NCI-H774 (cell line): ENCODE measurements at places on chromosomes 12 and 14.
A peak's percentile ranks its signal among the peaks of the same experiment; 100 is the strongest.

GRCh38 chr12:114448618-114448933, 42.6 kb upstream of the TBX5 start:
- no peak for DNase-seq

DNA sequence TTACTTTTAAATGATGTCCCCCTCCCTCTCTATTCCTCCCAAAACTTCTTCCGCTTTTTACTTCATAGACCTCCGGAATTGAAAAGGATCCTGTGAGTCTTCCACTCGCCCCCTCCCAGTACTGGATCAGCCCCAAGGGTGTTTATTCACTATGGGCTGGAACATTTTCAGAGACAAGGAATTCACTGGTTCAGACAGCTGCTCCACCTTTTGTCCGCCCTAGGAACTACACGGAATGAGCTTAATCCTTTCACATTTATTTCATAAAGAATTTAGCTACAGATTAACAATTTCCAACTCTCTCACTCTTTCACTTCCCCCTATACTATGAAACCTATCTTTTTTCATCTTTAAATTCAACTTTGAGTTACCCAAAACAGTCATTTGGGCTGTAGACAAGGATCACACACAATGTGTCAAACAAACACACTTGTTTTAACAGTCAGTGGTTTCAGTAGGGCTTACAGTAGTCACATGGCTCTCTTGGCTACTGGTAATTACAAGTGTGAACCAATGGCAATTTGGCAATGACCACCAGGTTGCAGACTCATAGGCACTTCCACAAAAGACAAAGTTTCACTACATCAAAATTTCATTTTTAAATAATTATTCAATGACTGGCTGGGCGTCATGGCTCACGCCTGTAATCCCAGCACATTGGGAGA, 20.6 kb downstream of the CNIH1 start:
- no peak for DNase-seq

- DNase-seq = no peak
These were observed 87.6 kb upstream of the HIF1A start for GRCh38 chr14:61607570-61608244.

GRCh38 chr12:76284816-76285750, 63.1 kb downstream of the BBS10 start:
- no peak for DNase-seq

DNA sequence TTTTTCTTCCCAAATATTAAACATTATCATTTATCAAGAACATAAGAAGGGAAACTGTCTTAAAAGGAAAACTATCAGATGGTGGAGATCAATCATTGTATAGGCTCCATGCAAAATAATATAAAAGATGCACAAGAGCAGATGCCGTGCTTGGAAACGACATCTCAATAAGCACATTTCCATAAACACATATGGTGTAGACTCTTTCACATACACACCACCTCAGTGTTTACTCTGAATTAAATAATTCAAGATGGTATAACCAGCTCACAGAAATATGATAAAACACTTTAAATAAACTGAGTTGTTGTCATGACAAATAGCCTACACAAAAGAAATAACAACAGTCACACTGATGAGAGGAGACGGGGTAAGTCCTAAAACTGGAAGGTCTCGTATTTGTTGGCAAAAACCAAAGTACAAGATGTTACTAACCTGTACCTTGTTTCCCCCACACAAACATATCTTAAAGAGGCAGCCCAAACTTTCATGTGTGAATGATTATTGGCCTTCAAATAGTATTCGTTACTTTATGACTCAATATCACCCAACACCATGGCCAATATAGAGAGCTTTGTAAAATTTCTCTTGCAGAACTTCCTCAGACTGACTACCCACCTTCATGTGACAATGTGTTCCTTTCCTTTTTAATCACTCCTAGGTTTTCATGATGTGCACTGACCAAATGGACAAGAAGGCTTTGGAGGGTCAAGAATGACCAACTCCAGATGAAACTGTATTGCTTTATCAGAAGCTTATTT, 48.6 kb upstream of the TMPO start:
- DNase-seq = no peak

DNA sequence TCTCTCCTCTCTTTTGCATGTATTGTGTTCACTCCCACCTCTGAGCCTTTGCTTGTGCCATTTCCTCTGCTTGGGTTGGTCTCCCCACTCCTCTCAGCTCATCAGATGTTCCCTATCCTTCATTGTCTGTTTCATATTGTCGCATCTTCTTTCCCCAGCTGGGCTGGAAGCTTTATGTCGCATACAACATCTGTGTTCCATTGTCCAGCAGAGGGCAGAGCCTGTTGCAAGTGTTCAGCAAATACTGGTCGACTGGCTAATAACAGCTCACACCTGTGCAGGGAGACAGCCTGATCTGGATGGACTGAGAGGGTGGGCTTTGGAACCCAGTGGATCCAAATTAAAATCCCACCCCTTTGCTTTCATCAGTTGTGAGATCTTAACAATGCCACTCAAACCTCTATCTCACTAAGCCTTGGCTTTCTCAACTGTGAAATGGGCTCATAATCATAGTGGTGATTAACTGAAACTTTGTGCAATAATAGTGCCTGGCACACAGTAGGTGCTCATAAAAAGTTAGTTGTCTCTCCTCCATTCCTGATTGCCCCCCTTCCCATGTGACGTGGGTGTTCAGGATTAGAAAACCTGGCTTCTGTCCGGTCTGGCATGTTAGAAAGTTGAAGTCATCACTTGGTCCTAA, 75.8 kb downstream of the RIN3 start:
- no peak for DNase-seq

DNA sequence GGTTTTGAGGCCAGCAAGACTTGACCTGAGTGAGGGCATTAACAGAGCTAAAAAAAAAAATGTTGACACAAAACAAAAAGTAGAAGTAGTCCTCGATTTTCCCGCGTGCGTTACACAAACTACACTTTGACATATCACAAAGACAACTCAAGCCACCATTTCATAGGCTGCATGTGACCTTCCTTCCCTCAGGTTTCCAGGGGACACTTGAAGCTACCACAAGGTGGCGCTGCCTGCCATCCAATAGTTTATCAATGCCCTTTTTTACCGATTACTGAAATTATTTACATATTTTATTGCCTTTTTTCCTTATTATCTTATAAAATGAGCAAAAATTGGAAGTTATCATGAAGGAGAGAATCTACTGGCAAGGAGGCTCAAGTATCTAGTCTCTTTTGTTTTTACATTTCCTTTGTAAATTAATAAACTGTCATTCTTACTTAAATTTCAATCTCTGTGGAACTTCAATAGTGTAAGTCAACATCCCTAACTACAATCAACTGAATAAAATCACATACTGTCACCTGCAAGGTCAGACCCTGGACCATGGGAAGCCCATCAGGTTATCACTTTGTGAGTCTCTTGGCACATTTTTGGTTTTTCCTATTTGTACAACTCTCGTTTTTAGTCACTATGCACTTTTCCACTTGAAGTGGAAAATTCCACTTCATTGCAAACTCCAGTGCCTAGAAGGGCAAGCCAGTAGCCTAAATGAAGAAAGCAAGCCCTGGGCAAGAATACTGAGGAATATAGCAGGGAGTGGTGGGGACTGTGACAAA, 84.6 kb upstream of the CPSF6 start:
- DNase-seq = peak; percentile 57

- no peak for DNase-seq
These were observed 171.4 kb downstream of the KIF26A start for GRCh38 chr14:104309657-104310369.

DNA sequence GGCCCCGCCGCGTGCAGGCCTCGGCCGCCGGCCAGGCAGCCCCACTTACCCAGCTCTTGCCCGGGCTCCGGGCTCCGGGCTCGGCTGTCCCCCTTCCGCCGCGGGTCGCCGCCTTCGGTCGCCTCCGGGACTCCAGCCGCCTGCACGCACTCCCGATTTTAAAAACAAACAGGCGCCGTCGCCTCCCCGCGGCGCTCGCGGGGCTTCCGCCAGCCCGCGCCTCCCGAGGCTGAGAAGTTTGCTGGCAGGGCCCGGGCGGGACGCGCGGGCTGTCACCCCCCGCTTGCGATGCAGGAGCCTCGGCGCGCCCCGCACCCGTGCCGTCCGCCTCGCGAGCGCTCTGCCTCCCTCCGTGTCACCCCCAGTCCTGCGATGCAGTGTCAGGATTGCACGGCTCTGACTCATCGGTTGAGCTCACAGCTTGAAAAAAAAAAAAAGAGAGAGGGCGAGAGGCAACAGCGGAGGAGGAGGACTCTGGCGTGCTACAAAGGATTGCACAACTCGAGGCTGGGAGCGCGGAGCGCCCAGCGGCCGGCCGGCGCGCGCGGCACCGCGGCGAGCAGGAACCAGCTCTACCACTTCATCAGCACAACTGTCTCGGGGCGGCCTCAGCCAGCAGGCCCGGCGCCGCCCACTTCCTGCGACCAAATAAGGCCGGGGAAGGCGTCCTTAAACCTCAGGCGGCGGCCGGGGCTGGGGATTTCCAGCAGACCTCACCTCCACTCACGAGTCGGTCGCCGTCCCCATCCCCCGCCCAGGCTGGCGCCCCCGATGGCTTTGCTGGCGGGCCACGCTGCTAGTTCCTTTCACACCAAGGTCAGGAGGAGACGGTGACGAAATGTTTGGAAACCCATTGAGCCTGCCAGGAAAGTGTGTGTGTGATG, 45.8 kb upstream of the PNMA1 start:
- DNase-seq = peak; percentile 84

GRCh38 chr12:126792411-126792810, 1474.6 kb upstream of the TMEM132C start:
- no peak for DNase-seq

GRCh38 chr12:43079476-43079875, 472.5 kb downstream of the ADAMTS20 start:
- no peak for DNase-seq

DNA sequence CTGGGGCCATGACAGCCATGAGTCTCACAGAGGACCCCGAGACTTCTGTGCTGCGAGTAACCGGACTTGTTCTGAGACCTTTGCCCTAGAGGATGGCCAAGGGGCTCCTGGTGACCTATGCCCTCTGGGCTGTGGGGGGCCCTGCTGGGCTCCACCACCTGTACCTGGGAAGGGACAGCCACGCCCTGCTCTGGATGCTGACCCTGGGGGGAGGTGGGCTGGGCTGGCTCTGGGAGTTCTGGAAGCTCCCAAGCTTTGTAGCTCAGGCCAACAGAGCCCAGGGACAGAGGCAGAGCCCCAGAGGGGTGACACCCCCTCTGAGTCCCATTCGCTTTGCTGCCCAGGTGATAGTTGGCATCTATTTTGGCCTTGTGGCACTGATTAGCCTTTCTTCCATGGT, 2.1 kb downstream of the DNAJC22 start:
- no peak for DNase-seq

DNA sequence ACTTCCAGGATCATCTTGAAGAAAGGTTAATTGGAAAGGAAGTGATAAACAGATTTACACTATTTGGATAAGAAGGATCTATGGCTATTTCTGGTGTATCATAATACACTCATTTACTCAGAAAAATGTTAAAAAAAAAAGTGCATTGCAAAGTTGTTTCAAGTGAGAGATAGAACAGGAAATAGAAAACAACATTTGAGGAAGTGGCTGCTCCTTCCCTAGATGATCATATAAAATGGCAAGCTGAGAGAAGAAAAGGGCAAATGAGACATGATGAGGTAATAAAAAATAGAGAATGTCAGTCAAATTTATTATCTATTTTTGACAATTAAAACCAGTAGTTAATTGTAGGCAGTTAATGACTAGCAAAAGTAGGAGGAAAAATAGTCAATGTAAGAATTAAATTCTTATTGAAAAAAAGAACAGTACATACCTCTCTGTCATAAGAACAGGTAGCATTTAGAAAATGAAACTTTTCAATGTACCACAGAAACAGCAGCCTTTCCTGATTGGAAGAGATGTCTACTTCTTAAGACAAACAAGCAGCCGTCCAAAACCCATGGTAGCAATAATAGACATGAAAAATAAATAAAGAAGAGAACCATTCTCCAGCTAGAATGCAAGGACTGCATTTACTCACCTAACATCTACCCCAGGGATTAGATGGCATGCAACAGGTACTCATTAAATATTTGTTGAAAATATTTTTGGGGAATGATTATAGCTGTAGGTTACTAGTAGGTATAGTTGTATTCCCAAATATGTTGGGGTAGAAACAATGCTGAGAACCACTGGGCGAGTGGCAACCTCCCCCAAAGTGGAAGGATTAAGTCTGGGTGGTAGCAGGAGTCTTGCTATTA, 63.9 kb upstream of the GRIP1 start:
- DNase-seq = no peak

DNA sequence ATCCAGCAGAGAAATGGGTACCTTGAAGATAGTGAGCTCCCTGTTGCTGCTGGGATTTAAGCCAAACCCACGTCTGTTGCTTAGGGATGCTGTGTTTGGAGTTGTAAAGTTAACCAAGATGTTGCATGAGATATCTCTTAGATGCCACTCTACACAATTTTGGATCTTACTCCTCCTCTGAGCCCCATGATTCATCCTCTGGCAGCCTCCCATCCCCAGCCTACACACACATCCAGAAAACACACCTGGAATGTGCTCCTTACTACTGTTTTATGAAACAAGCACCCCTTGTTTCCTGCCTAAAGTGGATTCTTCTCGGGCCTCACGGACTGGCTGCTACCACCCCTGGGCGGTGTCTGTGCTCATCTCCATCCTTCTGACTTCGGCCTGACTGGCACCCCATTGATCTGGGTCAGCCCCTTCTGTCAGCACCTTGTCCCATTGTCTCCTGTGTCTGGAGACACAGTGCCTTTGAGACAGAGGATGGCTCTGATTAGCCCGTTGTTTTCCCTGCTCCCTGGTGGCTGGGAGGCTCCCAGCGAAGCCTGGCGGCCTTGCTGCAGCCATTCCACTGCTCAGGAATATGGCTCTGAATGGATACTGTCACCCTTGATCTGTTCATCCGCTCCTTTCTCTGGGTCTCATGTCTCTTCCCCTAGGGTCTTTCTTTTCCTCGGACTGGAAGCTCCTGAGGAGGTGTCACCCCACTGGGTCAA, 24.3 kb downstream of the TSPAN9 start:
- DNase-seq = no peak

DNA sequence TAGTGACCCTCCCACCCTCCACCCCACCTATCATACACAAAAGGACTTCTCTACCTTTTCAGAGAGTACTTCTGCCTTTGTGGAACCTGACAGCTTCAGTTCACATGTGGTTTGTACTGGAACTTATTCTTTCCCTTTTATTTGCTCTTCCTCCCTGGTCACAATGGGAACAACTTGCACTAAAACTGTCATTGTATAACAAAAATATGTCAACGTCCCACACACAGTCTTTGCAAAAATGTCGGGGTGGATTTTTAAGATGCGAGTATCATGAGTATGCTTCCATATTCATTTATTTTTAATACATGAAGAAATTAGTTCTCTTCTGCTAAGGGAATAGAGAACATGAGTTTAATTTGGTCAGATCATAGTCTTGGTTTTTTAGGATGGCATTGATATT, 45.6 kb upstream of the NELL2 start:
- DNase-seq = no peak

- no peak for DNase-seq
These were observed 5.6 kb downstream of the PPP1R3E start for GRCh38 chr14:23297096-23297495.

DNA sequence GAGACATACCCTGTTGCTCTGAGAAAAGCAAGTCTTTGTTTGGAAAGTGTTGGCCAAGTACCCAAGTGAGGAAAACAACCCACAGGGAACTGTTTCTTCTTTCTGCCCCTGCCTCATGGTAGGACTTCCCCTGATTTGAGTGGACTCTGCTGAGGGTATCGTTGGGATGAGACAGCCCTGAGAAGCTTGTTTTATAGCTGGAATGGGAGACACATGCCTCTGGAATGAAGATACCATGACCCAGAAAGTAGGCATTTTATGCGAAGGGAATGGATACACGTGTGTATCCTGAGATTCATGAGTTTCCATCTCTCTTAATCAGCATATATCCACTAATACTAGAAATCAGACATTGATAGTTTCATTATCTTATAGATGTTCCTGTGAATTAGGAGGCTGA, 382.3 kb downstream of the ATP23 start:
- no peak for DNase-seq

GRCh38 chr14:56004786-56005185, 113.4 kb upstream of the PELI2 start:
- no peak for DNase-seq
